Activated T-cell treated with anti-CD3 and anti-CD28 coated beads, Interleukin-2, amount 50 U/mL, for 72 hours (primary cell): ENCODE measurements at places on chromosomes 12 and 14. TPM values are rescaled to one million over a fixed set of nuclear protein-coding genes. Genes with fewer than 3 reads are reported as not detected.

MGAT4C gene
- total RNA-seq: not detected

IL26 gene
- 0.53 TPM for total RNA-seq

CD69 gene
- total RNA-seq: 158 TPM

MYF5 gene
- not detected for total RNA-seq

HHIPL1 gene
- 0.39 TPM for total RNA-seq

LIN52 gene
- total RNA-seq: 18.4 TPM

CACNA1C gene
- 0.14 TPM for total RNA-seq

PRR4 gene
- total RNA-seq: 3.0 TPM

COX6A1 gene
- total RNA-seq: 282 TPM

CLEC7A gene
- not detected for total RNA-seq

SRRM4 gene
- not detected for total RNA-seq

EGLN3 gene
- total RNA-seq: 2.6 TPM

MMP17 gene
- not detected for total RNA-seq

A2ML1 gene
- total RNA-seq: not detected

CRACR2A gene
- 25.5 TPM for total RNA-seq

TMEM132C gene
- total RNA-seq: not detected

RTN1 gene
- not detected for total RNA-seq

RIPK3 gene
- 18.6 TPM for total RNA-seq

ADAM21 gene
- not detected for total RNA-seq

NPFF gene
- total RNA-seq: not detected

BCL11B gene
- total RNA-seq: 58.0 TPM

OTOGL gene
- total RNA-seq: not detected

CD163L1 gene
- not detected for total RNA-seq

GPD1 gene
- 3.5 TPM for total RNA-seq

ADAM20 gene
- total RNA-seq: 1.2 TPM

ADAMTS20 gene
- not detected for total RNA-seq

SLC6A12 gene
- total RNA-seq: 0.70 TPM

TTC9 gene
- total RNA-seq: 10.5 TPM

DPPA3 gene
- total RNA-seq: not detected

CDKN3 gene
- total RNA-seq: 92.0 TPM

PLCZ1 gene
- total RNA-seq: not detected

LYZ gene
- total RNA-seq: not detected

CCND2 gene
- 445 TPM for total RNA-seq
